Dermis microvascular lymphatic vessel endothelial cell (primary cell): ENCODE measurements at places on chromosomes 2 and 18. TPM values are rescaled to one million over a fixed set of nuclear protein-coding genes. Genes with fewer than 3 reads are reported as not detected.

Gene SLC8A1
- 0.13 TPM in 2 replicates for total RNA-seq

Gene DCTN1
- total RNA-seq: 105 and 136 TPM in 2 replicates

Gene NPHP1
- total RNA-seq: 1.5 and 1.7 TPM in 2 replicates

Gene RTKN
- 18.0 and 32.9 TPM in 2 replicates for total RNA-seq

Gene ABHD1
- total RNA-seq: under 0.01 TPM in 1 of 2 replicates, not detected in the other

Gene DSG2
- 3.3 and 22.3 TPM in 2 replicates for total RNA-seq

DNA sequence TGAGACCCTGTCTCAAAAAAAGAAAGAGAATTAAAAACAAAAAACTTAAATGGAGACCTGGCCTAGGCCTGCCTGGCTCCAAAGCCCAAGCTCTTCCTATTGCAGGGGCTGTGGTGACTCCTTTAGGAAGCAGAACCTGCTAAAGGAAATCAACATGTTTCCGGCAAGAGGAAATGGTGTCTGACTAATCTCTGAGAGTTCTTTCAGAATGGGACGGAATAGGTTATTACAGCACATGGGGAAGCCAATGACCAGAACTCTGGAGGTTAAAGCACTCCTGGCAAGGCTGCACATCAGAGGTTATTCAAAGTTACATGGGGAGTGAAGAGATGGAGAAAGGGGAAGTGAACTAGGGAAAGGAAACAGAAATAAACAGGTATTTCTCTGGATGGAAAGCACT is 21.4 kb downstream of the KIF3C start:
- DNase-seq: peak; percentile 93

GRCh38 chr2:183024339-183025095 is 13.7 kb downstream of the NCKAP1 start:
- DNase-seq: peak; percentile 24

DNA sequence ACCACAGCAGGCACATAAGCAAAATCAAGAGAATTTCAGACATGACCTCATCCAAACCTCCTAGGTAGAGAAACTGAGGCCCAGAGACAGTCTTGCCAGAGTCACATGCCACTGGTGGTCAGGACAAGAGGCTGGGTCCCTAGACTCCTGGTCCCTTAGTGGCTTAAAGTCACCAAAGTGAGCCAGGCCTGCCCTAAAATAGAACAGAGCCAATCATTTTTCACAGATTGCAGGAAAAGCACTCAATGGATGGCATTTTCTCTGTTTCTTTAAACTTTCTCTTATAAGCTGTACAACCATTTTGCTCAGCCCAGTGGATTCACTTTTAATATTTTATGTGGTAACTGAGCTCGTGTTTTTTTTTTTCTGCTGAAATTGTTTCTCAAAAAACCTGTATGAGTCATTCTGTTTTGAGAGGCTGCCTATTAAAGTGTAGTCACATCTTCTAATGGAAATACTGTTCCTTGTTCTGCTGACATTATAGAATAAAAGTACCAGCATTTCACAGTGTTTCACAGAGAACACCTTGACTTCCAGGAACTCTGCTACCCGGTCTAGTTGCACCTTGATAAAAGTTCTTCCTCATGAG is 29.6 kb downstream of the STEAP3 start:
- no peak for DNase-seq

- no peak for DNase-seq
Observed at GRCh38 chr2:157726946-157727345, 98.3 kb upstream of the ACVR1C start.

GRCh38 chr18:78584459-78585022 is 395.1 kb upstream of the SALL3 start:
- DNase-seq: no peak

DNA sequence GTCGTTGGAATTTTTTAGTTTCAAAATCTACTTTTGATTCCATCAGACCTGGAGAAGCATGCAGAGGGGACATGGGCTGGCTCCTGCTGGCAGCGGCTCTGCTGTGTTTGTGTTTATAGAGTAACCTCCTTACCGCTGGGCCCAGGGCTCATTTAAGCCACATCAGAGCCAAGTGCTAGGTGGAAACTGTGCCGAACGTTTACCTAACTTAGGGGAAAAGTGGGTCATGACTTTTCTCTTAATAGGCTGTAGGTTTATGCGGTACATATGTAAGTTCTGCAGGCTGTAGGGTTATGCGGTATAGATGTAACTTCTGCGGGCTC is 17.7 kb downstream of the CNDP2 start:
- DNase-seq: no peak

DNA sequence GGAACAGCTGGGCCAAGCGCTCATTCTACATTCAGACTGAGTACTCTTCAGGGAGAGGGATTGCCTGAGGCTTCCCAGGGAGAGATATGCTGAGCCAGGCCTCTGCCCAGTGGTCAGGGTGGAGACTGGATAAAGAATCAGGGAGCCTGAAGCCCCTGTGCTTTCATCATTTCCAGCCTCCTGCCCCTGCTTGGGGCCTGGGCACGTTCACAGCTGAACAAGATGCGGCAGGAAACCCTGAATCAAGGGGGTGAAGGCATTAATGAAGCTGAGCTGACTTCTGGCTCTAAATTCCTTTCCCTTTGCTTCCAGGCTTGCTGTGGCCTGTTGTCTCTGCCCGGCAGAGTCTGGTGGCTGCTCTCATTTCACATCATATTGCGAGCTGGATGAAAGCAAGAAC is 35.0 kb downstream of the RPL37A start:
- DNase-seq: no peak

DNA sequence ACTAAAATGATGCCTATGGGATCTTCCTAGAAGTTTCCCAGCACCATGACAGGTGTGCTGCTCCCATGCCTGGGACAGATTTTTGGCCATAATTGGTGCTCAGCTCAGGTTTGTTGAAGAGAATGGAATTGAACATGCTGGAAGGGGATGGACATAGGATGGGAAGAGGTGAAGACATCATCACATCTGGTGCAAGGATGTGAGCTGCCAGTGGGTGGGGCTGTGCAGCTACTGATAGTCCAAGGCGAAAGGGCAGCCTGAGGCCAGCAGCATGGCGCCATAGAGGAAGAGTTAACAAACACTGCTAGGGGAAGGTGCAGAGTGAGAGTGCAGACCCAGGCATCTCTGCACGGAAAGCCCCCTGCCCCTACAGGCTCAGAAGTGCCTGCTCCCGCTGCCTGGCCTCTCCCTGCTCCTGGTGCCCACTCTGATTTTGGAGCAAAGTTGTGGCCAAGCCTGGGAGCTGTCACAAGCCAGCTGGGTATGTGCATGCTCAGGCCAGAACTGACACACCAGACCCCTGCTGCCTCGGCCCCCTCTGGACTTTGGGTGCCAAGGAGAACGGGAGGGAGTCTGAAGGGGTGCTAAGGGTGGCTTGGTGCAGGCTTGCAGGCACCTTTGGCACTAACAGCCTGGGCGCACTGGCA is 178.6 kb downstream of the ZBTB7C start:
- DNase-seq: peak; percentile 39

DNA sequence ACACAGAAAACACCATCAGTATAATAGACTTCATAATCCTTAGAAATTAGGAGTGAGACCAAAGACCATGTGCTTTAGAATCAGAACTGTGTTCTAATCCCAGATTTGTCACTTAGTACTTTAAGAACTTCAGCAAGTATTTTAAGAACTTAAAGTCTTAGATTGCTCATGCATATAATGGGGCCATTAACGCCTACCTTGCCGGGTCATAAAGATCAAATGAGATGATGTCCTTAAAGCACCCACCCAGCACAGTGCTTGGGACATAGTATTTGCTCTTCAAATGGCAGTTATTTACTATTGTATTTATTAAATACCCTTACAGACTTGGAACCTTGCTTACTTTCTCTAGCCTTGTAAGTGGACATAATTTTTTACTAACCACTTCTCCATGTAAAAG is 156.1 kb downstream of the GREB1L start:
- no peak for DNase-seq

DNA sequence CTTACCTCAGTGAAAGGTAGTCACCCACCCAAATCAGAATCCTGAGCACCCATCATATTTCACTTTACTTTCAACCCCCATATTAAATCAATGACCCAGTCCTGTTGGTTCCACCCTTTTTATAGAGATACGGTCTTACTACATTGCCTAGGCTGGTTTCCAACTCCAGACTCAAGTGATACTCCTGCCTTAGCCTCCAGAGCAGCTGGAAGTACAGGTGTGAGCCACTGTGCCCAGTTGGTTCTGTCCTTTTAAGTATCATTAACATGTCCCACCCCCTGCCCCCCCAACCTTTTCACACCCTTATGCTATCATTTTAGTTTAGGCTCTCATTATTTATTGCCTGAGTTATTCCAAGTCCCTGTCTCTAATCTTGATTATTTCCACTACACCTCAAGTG is 28.7 kb downstream of the MSH6 start:
- no peak for DNase-seq

DNA sequence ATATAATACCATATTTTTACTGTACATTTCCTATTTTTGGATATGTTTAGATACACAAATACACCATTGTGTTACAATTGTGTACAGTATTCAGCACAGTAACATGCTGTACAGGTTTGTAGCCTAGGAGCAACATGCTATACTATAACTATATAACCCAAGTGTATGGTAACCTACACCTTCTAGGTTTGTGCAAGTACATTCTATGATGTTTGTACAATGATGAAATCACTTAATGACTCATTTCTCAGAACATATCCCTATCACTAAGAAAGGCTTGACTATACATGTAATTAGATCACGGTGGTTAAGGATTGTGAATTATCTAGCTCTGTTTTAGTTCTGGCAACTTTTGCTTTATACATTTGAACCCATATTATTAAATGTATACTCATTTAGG is 31.3 kb downstream of the NPHP1 start:
- DNase-seq: no peak

- no peak for DNase-seq
Observed at GRCh38 chr2:133855526-133855925, 287.3 kb upstream of the NCKAP5 start.
